Stimulated activated CD4-positive, alpha-beta T cell treated with anti-CD3 and anti-CD28 coated beads, Interleukin-2, amount 100 ng/mL, for 4 hours (primary cell): ENCODE measurements at places on chromosomes 7 and 10.

GRCh38 chr10:34814913-34815184, 247 bp downstream of the PARD3 start:
- DNase-seq: no peak

GRCh38 chr7:50270531-50271018, 33.9 kb upstream of the IKZF1 start:
- DNase-seq: no peak

DNA sequence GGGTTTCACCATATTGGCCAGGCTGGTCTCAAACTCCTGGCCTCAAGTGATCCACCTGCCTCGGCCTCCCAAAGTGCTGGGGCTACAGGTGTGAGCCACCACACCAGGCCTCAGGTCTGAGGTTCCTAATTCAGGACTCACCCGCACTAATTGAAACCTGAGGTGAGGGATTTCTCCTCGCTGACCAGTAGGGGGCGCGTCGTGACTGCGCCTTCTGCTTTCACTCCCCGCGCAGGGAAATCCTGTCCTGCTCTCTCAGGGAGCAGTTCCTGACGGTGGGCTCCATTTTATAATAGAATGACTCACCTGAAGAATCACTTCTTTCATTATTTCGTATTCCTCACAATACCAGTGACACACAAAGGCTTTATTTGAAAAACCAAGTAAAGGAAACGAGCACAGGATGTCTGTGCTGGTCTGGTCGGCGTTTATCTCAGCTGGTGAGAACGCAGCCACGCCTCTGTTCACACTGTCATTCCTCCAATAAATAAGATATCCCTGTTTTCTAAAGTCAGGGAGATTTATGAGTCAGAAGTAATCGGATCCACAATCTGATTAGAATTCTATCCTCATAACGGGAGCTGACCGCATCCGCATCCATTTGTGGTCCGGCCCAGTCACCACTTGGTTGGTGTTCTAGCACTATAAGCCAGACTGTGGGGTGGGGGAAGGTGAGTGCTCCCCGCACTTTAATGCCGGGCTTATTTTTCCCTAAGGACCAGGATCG, 35.4 kb downstream of the BAG3 start:
- peak; percentile 84 for DNase-seq

DNA sequence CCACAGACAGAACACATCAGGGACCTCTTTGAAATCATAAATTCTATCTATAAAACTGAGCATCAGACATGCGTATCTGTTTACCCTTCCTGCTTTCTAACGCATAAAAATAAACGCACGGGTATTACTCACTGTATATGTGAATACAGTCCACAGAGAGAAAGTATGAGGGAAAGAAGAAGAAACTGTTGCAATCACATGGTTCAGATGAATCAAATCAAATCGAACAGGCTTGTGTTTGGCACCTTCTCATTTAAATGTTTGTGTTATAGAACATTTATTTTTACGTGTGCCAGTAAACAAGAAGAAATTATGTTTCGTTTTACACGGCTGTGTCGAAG, 322.0 kb downstream of the FRMD4A start:
- DNase-seq: no peak

GRCh38 chr10:70890917-70891431, 2.6 kb upstream of the PCBD1 start:
- no peak for DNase-seq

- DNase-seq: no peak
Measured at GRCh38 chr7:149882248-149883047, 8.7 kb downstream of the ATP6V0E2 start.

- DNase-seq: no peak
Measured at GRCh38 chr10:132407846-132408278, 10.9 kb downstream of the PWWP2B start.

- DNase-seq: no peak
Measured at GRCh38 chr7:141500608-141501007, 50.6 kb upstream of the AGK start.

DNA sequence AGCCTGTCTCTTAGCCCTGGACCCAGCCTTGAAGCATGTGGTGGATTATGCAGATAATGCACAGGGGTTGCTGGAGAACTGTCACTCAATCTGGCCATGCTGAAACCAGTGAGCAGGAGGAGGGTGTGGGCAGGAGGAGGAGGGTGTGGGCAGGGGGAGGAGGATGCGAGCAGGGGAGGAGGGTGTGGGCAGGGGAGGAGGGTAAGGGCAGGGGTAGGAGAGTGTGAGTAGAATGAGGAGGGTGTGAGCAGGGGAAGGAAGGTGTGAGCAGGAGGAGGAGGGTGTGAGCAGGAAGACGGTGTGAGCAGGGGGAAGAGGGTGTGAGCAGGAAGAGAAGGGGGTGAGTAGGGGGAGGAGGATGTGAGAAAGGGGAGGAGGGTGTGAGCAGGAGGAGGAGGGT, 18.8 kb downstream of the CAMK2B start:
- DNase-seq: no peak

DNA sequence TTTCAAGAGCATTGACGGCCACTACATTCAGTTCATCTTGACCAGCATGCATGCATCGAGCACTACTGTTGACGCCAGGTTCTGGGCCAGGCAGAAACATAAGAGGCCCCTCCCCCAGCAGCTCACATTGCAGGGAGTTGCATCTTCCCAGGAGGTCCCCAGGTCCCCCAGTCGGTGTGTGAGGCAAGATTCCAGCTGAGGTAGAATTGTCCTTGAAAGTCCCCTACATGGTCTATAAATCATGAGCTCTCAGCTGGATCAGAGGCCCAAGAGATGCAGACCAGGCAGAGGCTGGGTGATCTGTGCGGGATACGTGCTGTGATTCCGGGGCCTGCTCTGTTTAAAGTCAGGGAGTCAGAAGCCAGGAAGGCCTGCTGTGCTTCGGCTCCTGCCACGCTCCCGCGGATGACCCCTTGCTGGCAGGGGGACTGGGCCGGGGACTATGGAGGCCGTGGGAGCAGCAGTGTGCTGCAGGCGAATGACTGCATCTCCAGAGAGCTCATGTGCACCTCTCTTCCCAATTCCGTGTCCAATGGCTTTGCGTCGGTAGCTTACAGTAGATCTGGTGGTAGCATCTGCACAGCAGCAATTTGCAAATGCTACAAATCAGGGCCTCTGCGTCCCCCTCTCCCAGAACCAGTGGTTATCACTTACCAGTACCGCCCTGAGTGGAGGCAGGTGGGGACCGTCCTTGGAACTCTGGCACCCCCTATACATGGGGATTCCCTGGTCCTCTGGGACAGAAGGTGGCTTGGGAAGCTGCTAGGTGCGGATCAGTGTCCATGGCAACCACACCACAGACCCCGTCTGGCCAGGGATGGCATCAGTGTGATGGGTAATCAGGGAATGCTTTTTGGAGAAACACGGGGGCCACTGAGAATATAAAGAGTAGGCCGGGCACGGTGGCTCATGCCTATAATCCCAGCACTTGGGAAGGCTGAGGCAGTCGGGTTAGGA, 93.6 kb downstream of the RGS10 start:
- no peak for DNase-seq

- DNase-seq: no peak
Measured at GRCh38 chr7:47791682-47792081, 156.6 kb downstream of the PKD1L1 start.

DNA sequence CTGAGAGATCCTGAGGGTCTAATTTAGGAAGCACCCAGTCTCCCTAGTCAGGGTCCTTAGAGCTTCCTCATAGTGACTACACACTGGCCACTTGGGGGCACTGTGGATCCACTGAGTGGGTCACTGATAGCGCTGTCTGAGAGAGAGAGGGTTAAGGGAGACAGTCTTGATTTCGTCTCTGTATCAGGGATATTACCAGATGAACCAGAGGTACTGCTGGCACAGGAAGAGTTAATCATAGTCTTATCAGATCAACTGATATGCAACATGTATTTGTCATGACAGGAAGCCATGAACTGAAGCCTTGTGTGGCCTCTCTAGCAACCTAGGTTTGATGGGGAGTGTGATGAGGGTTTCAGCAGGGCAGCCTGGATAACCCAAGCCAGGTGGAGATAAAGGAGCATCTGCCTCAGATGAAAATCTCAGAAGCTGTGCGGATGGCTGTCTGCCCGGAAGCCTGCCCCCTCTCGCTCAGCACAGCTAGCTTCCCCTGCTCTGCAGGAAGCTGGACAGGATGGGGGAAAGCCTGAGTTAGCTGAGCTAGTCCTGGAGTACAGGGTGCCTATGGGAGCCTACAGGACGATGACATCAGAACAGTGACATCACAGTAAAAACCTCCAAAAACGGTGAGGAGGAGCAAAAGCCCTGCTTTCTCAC, 214.0 kb upstream of the PRSS1 start:
- peak; percentile 55 for DNase-seq

- DNase-seq: no peak
Measured at GRCh38 chr10:30114401-30114800, 55.0 kb upstream of the JCAD start.

- no peak for DNase-seq
Measured at GRCh38 chr10:51139176-51139575, 64.9 kb downstream of the PRKG1 start.

GRCh38 chr10:23319835-23320234, 24.8 kb downstream of the C10orf67 start:
- DNase-seq: no peak

GRCh38 chr7:136911344-136911743, 42.9 kb downstream of the CHRM2 start:
- no peak for DNase-seq

DNA sequence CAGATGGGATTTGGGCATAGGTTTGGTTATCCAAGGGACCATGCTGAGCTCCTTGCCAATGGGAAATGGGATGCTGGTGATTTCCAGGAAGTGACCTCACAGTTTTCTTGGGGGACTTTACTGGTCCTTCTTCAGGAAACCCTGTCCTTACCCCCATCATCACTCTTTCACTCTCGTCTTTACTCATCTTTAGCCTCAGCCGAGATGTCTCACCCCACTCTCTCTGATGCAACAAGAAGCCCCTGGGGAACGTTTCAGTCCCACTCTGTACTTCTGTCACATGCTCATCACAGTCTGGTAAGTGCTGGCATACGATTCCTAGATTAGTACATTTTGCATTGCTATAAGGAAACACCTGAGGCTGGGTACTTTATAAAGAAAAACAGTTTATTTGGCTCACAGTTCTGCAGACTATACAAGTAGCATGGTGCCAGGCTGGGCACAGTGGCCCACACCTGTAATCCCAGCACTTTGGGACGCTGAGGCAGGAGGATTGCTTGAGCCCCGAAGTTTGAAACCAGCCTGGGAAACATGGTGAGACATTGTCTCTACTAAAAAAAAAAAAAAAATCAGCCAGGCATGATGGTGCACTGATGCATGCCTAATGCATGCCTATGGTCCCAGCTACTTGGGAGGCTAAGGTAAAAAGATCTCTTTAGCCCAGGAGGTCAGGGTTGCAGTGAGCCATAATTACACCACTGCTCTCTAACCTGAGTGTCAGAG, 63.5 kb upstream of the VKORC1L1 start:
- no peak for DNase-seq

DNA sequence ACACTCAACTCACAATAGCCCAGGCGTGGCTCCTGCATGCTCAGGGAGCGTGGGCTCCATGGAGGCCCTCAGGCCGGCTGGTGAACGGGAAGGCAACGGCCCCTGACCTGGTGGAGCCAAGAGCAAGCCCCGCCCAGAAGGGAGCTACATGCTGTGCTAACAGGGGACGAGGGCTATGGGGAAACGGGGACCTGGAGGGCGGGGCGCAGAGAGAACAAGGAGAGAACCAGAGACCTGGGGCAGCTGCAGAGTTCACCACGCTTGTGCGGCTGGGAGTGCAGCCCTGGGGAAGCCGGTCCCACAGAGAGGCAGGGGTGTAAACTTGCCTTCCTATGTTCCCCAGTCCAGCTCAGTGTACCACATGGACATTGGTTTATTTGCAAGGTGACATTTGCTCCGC, 69.2 kb upstream of the PPP2R2D start:
- DNase-seq: no peak

- DNase-seq: no peak
Measured at GRCh38 chr10:22554461-22555182, 159.8 kb downstream of the PIP4K2A start.

DNA sequence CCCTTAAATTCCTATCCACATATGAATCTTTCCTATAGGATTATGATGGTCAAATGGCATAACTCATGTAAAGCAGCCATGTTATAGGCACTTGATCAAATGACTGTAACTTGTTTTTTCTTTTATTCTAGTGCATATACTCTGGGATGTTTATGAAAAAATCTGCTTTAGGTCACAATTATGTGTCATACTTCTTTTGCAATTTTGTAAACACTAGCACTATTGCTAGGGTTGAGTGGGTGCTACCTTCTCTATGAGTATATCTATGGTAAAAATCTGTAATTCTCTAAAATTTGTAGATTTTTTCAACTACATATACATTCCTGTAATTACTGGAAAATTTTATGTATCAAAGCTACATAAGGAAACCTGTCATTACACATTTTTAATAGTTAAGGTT, 50.0 kb downstream of the HGF start:
- no peak for DNase-seq

- DNase-seq: no peak
Measured at GRCh38 chr10:22335173-22335933, 9.9 kb upstream of the SPAG6 start.

- DNase-seq: no peak
Measured at GRCh38 chr10:78541481-78542140, 507.9 kb downstream of the RPS24 start.

GRCh38 chr10:30111340-30112022, 52.1 kb upstream of the JCAD start:
- DNase-seq: no peak

GRCh38 chr10:108307925-108308312, 1143.4 kb upstream of the SORCS1 start:
- DNase-seq: no peak

- DNase-seq: no peak
Measured at GRCh38 chr7:138932870-138933269, 48.3 kb downstream of the KIAA1549 start.

- no peak for DNase-seq
Measured at GRCh38 chr10:58746474-58747185, 234.0 kb downstream of the BICC1 start.

DNA sequence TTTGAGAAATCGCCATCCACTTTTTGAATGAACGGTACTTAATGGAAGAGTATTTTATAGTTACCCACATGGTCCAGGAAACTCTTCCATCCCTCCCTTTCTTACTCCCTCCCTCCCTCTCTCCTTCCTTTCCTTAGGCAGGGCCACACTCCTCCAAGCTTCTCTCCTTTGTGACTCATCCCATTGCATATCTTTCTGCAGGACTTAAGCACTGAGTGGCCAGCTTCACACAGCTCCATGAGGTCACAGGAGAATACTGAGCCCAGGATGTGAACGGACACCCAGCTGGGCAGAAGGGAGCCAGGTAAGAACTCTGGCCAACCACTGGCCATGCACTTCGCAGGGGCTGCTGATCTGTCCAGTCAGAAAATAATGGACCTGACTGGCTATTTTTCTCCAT, 189.7 kb upstream of the ADCY1 start:
- no peak for DNase-seq

- DNase-seq: no peak
Measured at GRCh38 chr10:641149-642010, 48.1 kb downstream of the DIP2C start.

DNA sequence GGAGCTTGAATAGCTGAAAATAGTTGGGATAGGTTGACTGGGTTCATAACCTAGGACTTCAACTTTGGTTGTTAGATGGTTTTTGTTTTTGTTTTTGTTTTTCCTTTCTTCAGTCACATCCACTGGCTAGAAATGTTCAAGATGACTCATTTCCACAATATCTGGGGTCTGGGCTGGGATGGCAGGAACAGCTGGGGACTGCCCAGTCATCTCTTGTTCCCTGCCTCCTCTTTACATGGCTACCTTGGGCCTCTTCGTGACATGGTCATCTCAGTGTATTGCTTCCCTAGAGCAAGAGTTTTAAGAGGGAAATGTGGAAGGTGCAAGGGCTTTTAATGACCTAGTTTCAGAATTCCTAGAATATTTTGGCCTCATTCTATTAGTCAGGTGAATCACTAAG, 915.8 kb downstream of the XPNPEP1 start:
- DNase-seq: no peak
